ENCODE measurements at places on chromosomes 3 and 15.

- no peak for DNase-seq
These were observed 232.9 kb downstream of the ADAMTS17 start for GRCh38 chr15:100108846-100109245.

- peak; percentile 70 for DNase-seq
These were observed 24.5 kb downstream of the MB21D2 start for GRCh38 chr3:192892981-192893700.

- DNase-seq = no peak
These were observed 65.1 kb upstream of the LEKR1 start for GRCh38 chr3:156761007-156761406.

- no peak for DNase-seq
These were observed 23.8 kb upstream of the CORO2B start for GRCh38 chr15:68554721-68555678.

- no peak for DNase-seq
These were observed 167.8 kb upstream of the CCDC54 start for GRCh38 chr3:107209302-107209990.

DNA sequence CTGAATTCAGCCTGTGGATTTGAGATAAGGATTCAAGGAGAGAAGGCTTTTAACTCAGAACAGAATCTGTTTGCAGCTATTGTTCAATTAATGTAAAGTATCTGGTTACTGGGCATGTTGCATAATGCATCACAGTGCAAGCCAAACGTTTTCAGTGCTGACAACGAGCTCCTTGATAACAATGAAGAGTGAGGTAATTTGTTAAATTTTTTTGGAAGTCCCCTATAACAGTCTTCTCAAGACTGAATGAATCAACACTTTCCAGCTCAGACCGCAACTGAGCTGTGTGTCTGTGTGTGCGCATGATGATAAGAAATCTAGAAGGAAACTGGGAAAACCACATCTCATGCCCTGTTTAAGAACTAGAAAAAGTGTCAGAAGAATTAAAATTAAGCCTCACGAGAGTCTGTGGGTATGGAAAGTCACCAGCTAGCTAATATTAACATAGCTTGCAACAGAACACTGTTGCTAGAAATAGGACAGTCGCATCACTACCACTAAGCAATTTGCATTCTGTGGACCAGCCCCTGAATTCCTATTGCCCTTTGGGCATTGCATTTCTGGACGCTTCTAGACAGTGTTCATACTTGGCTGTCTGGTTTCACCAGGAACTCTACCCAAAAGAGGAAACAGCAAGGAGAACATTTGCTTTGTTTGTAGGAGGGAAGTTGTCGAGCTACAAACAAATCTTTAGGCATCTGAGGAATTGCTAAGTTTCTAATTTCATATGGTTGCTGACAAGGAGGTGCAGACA, 43.7 kb upstream of the ATP2C1 start:
- no peak for DNase-seq

Data from HT-29 (cell line).